Panc1 (cell line): ENCODE measurements at places on chromosomes 6 and 20.
A peak's percentile ranks its signal among the peaks of the same experiment; 100 is the strongest.

DNA sequence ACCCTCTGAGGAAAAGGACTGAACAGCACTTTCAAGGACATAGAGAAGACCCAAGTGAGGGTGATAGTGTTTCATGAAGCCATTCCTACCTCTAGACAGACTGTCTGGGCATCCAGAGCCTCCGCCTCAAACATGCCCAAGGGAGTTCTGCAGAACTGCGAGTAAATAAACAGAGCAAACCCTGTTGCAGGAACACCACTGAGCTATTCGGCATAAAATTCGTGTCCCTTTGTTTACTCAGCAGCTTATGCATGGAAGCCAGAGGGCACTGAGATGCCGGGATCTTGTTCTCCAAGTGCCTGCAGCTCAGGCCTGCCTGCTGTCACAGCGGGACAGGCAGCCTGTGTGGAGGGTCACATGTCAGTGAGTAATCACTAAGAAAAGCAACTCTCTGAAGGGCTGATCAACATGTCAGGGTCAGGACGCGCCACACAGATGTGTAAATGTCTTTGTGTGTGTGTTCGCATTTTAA lies 164.9 kb upstream of the HEY2 start:
- peak; percentile 71 for DNase-seq

DNA sequence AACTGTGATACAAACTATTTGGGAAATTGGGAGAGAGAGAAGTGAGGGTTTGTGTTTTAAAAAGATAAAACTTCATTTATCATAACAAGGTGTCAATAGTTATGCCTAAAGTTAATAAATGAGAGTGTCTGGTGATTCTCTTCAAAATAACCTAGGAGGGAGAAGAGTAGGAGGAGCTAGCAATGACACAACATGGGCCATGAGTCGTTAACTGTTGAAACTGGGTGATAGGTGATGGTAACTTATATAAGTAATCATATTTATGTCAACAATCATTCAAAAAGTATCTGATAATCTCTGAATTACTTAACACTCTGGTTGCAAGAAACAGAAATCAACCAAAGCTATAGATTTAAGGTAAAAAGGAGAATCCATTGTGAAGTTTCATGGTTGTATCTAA lies 46.8 kb upstream of the INSM1 start:
- no peak for DNase-seq

DNA sequence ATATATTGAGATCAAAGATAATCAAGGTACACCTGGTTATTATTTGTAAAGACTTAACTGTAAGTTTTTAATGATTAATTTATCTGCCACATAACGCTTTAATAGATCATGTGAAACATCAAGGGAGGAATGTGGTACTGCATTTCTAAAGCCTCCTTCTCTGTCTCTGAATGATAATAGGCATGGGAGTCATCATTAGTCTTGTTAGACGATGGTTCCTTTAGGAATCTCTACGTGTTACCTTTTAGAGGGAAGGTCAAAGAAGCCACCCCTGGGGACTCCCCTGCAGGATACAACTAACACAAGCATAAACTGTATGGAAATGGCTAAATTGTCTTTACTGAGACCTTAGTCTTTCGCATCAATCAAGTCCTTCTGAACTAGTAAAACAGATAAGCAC lies 173.6 kb upstream of the MCHR2 start:
- DNase-seq: no peak

GRCh38 chr6:126066053-126067048 lies 80.0 kb downstream of the TRMT11 start:
- no peak for DNase-seq

DNA sequence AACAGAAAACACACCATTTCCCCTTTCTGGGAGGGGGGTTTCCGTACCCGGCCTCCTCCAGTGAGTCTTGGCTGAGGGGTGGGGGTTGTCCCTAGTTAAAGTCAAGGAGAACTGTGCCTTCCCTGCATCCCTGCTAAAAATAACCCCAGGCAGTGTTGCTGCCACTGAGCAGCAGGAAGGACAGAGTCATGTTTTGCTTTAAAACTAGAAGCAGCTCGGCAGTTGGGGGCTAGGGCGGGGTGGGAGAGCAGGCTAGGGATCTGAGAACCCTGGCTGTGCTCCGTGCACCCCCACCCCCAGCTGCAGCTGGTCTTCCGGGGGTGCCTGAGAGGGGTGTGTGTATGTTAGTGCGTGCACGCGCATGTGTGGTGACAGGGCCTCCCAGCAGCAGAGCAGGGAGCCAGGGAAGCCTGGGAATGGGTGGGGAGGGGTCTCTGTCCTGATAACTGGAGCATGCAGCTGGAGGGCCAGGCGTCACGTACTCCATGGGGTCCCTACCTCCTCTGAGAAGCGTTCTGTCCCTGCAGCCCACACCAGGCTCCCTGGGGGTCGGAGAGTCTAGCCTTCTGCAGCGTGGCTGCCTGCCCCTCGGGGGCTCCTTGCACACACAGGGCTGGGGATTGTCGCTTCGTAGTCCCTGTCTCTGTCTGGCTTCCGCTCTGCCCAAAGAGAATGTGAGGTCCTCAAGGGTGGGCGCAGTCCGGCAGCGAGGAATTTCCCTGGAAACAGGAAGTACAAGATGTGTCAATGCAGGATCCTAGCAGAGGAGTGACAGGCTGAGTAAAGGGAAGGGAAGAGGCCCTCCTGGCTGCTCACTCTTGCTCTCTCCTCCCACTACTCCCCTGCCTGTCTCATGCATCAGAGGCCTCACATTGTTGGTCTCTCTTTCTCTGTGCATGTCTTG lies 16.8 kb upstream of the ARMC12 start:
- DNase-seq: no peak
